ENCODE measurements at places on chromosomes 12 and 14. TPM values are rescaled to one million over a fixed set of nuclear protein-coding genes. Genes with fewer than 3 reads are reported as not detected.

Gene GLS2
- total RNA-seq = 1.7 TPM

Gene BCAT1
- 33.7 TPM for total RNA-seq

Gene C12orf50
- total RNA-seq = not detected

Gene IFI27L2
- 49.5 TPM for total RNA-seq

Gene CEP290
- total RNA-seq = 15.1 TPM

Gene INHBC
- not detected for total RNA-seq

Gene EIF2S3B
- not detected for total RNA-seq

Gene OR4K5
- total RNA-seq = not detected

Gene STON2
- total RNA-seq = 15.7 TPM

Gene NGB
- total RNA-seq = not detected

All from omental fat pad (tissue), 4 donors.